ENCODE measurements at places on chromosomes 11 and 22.

DNA sequence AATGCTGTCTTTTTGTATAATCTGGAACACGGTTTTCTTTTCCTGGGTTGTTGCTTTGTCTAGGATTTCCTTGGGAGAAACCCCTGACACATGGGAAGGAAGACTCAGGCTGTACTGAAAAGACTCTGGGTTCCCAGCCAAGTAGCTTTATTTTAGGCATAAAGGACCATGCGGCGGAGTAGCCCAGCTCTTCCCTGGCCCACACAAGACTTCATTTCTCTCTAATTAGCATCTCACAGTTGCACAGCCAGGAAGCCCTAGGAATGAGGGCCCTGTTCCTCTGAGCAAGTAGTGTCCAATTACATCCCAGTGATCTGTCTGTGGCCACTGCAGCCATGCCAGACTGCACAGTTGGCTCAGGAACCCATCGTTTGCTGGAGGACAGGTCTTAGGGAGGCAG, 319.5 kb downstream of the TENM4 start:
- no peak for DNase-seq

DNA sequence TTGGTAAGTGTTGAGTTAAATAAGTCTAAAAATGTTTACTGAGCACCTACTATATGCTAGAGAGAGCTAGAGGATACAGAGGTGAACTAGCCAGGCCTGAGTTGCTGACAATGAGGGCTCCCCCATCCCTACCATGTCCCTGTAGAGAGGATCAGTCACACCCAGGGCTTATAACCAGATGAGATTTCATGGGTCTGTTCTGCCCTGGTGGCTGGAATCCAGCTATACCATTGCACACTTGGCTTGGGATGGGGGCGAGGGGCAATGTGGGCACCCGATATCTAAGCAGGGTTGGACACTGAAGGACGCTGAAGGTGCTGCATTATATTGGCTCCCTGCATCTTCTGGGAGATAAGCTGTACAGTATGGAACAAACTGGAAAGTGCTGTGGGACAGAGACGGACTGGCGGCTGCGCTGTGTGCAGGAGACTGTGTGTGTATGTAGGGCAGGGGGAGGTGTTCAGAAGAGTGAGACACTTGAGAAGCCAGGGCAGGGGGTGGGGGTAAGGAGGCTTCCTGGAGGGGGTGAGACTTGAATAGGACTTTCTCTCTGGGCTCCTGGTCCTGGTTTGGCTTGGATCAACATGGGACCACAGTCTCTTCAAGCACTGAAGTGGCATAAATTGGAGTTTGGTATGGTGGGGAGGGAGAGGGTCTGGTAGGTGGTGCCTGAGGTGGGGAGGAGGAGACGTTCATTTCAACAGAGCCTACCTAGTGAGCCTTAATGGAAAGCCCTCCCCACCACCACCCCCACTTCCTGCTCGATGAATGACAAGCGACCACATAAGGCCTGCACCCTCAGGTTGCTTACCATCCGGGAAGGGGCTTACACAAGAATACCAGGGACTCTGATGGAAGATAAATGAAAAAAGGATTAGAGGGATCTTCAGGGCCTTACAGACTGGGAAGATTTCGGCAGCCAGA, 1.8 kb downstream of the CD82 start:
- no peak for DNase-seq

DNA sequence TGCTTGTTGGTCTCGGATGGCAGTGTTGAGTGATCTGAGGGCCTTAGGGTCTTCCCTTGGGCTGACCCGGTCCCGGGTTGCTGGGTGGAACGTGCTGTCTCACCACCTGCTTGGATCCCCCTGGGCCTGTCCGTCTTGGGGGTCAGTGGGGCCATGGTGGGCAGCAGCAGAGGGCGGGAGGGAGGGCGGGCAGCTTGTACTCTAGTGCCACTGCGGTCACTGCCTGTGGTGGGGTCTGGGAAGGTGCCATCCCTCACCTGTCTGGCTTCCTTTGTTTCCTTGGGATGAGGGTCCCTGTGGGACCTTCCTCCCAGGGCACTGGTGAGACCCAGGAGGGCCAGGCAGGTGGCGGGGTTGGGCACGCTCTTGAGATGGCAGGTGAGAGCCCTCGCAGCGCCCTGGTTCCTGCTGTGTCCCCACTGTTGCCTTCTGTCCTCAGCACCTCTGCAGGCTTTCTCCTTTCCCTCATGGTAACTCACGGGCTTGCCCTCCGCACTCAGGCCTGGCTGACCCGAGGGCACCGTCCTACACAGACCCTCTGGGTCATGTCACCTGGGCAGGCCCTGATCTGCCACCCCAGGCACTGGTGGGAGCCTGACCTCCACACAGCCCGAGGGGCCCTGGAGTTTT, 34.2 kb downstream of the TBC1D22A start:
- DNase-seq = no peak

GRCh38 chr22:30923168-30923900, 45.2 kb downstream of the MORC2 start:
- DNase-seq = no peak

DNA sequence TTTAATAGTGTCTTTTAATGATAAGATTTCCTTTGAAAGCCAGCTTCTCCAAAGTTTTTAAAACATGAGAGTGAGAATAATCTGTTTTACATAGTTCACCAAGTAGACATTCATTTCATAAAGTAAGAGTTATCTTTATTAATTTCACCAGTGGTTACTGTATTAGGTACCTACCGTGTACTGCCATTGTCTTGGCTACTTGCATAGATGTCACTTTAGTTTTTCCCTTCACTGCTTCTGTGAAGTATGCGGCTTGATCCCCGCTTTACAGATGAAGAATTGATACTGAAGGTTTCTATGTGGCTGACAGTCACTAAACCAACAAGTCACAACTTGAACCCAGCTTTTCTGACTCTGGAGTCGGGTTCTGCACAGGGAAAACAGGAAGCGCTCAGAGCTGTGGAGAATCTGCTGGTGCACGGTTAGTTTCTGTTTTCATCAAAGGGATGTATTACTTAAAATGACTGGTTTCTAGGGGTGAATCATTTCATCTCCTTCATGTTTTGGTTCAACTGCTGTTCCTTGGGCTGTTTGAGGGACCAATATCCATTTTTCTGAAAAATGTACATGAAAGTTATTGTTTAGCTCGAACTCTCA, 39.3 kb upstream of the MYO18B start:
- DNase-seq = peak; percentile 21

- DNase-seq = no peak
Observed at GRCh38 chr11:19929147-19929546, 216.5 kb downstream of the NAV2 start.

DNA sequence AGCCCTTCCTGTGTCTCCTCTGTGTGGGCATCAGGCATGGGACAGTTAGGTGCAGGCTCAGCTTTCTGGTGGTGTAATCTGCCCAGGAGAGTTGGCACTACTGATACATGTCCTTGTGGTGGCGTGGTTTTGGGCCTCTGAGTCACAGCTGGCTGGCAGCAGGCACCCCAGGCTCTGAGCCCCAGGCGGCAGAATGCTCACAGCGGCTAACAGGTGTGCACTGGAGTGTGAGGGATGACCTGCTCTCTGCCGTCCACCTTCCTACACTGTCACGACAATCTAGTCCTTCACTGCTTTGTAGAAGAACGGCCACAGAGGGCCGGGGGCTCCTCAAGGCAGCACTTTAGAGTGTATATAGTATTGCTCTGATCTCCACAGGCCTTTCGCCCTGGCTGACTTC, 100.3 kb upstream of the PITPNB start:
- DNase-seq = peak; percentile 66

- no peak for DNase-seq
Observed at GRCh38 chr22:26550498-26551033, 38.3 kb upstream of the TFIP11 start.

DNA sequence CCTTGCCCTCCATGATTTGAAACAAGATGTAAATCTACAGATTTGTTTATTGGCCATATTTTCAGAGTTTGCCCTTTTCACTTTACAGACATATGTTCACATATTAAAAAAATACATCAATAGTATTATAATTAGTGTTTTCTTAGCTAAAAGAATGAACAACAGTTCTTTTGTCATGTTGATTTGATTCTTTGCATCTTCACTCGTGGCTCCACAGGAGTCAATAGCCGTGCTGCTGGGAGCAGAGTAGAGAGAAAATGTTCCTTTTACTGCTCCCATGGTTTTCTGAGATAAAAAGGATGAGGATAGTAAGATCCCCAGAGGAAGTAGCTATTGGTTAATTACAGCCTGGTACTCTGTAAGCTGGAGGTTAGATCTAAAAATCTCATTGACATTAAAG, 151.2 kb downstream of the PGR start:
- no peak for DNase-seq

DNA sequence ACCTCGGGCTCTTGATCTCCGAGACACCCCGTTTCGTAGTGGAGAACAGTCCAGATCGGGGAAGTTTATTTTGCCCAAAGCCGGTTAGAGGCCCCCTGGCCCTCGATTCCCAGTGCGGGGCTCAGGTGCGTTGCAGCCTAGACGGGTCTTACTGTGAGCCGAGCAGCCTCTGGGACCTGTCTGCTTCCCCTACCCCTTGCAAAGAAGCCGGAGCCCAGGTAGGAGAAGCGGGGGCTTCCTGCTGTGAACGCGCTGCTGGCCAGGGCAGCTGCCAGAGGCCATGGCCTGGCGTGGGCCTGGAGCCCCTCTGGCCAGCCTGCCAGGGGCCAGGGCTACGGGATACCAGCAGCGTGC, 621 bp downstream of the TSPO start:
- DNase-seq = no peak

- DNase-seq = no peak
Observed at GRCh38 chr22:28141614-28142013, 222.6 kb upstream of the PITPNB start.

DNA sequence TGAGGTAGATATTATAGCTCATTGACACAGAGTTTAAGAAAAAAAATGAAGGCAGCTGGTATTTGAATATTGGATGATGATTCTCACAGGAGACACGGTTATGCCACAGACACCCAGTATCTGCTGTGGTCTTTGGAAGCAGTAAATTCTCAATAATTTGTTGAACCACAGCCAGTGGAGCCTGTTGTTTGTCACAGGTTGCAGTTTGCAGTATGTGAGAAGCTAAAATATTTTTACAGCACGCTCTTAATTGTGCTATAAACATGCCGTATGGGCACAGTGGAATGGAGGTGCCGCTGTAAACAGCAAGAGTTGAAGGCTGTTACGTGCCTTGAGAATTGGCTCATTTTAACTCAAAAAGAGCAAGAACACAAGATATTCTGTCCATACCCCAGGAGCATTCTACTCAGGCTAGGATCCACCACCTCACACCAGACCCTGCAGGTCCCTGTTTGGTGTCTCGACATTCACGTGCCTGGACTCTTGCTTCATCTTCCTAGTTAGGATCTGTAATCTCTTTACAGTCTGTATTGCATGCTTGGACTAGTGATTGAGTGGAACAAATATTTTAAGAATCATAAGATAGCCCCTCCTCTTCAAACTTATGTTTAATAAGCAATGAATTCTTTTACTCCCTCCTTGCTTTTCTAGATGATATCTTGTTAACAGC, 94.7 kb upstream of the GAL start:
- no peak for DNase-seq

DNA sequence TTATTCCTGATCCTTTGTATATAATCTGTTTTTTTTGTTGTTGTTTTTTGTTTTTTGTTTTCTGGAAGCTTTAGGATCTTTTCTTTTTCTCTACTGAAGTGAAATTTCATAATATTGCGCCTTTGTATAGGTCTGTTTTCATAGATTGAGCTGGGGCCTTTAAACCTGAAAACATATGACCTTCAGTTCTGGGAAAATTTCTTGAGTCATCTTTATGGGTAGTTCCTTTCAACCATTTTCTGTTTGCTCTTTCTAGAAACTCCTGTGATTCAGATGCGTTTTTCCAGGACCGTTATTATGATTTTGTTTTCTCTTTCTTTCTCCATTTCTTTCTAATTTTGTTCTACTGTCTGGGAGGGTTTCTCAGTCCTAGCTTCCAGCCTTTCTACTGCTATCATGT, 43.7 kb downstream of the BSX start:
- no peak for DNase-seq

DNA sequence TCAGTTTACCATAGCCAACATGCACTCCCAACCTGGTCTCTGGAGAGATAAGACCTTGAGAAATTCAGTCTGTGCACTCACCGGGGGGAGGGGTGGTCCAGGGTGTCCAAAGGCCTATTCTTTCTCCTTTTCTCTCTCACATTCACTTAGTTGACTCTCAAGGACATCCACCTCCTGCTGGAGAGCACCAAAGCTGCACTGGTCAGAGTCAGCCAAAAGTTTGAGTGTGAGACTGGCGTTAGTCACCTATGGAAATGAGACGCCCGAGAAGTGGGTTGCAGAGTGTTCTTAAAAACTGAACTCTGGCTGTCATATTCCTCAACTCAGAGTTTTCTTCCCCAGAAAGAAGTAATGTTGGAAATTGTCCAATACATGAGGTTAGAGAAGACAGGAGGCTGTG, 5.0 kb upstream of the UBQLNL start:
- DNase-seq = no peak

DNA sequence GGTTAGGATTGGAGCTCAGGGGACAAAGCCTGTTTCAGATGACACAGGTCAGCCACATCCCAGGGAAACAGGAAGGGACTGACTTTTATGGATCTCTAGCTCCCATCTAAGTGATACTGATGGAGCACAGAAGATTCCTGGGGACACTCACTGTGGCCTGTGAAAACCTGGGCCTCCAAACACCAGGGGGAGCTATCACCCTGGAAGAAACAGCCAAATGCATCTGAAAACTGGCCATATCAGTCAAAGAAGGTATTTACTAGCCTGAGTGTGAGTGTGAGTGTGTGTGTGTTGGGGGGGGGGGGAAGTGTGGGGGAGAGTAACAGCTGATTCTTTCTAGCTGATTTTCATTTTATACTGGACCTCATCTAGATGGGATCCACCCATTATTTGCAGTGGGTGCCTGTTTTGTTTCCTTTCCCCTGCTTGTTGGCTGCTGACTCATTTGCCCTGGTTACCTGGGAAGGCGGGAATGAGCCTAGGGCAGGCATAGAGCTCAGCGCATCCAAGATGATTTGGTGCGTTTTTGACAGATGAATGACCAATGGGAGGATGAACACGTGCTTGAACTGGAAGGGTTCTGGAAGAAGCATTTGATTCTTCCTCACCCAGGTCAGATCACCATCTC, 284.0 kb downstream of the KIRREL3 start:
- no peak for DNase-seq

GRCh38 chr22:17194213-17194612, 25.0 kb downstream of the ADA2 start:
- no peak for DNase-seq

GRCh38 chr11:120109531-120109930, 28.4 kb downstream of the TRIM29 start:
- DNase-seq = no peak

DNA sequence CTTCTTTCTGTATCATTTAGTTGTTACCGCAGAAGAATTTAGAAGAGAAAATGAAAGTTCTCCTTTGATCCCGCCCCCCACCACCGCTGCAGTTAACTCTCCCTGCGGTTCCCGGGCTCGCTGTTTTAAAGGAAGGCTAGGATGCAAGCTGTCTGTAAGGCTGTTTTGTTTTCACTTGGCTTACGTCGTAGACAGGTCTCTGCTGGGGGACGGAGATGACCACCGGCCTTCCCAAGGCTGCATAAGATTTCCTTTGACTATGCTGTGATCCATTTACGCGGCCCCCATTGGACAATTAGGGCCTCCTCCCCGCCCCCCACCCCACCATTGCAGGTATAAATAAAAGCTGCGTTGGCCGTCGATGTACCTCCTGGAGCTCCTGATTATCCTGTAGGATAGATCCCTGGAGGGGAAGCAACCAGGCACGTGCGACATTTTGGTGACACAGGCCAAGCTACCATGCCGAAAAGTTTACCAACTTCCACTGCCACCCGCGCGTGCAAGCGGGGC, 1.4 kb upstream of the CPT1A start:
- DNase-seq = peak; percentile 57
